SK-N-SH treated with all-trans-retinoic acid at 6 μM for 48 hours (cell line): ENCODE measurements at places on chromosomes 2 and 18.
A peak's percentile ranks its signal among the peaks of the same experiment; 100 is the strongest.

DNA sequence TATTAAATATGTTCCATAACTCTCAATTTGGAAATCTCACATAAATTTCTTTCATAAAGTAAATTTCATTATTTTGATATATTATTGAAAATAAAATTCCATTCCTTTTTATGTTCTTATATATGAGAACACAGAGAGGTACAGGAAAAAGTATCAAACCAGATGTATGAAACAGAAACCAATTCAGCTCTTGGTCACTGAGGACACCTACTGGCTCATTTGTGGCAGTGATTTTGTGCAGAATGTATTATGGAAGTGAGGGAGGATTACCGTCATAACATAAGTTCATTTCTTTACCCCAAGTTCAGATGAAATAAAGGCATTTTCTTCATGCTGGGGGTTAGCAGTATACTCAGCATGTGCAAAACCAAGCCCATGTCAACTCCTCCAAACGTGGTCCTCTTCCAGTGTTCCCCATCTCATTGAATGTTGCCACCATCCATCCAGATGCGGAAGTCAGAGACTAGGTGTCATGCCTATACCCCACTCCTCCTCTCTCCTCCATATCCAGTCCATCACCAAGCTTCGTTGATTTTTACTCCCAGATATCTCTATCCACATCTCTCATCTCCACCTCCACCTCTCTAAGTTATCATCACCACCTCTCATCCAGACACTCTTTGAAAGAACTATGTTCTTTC, 41.7 kb upstream of the MALL start:
- ATAC-seq = peak; percentile 96

- ATAC-seq = no peak
Measured at GRCh38 chr2:168679741-168680310, 122.6 kb upstream of the NOSTRIN start.

- ATAC-seq = peak; percentile 55; the same call in 2 of the 3 replicates
Measured at GRCh38 chr2:150207979-150208378, 279.5 kb downstream of the RND3 start.

GRCh38 chr2:145075454-145076062, 555.6 kb upstream of the ZEB2 start:
- ATAC-seq = no peak; the same call in 2 of the 3 replicates

- no peak for ATAC-seq
Measured at GRCh38 chr2:239192456-239192855, 208.4 kb downstream of the HDAC4 start.

- ATAC-seq = no peak; the same call in 2 of the 3 replicates
Measured at GRCh38 chr2:234395891-234396420, 100.9 kb downstream of the ARL4C start.

DNA sequence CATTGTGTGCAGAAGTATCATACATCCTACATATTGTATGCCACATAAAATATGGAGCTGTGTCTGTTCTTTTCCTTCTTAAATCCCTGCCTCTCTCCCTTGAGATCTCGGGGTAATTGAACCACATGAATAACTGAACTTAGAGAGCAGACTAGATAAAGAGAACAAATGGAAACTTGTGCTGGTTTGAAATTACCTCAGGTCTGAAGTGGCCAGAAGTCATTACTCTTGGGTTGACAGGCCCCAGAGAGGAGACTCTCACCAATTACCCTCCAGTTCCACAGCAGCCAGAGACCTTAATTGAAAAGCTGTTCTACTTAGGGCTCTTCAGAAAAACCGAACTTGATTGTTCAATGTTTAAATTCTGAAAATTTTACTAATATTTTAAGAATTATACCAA, 5.0 kb upstream of the ADAM17 start:
- no peak for ATAC-seq

- ATAC-seq = no peak
Measured at GRCh38 chr2:229170916-229171315, 100.2 kb downstream of the PID1 start.

DNA sequence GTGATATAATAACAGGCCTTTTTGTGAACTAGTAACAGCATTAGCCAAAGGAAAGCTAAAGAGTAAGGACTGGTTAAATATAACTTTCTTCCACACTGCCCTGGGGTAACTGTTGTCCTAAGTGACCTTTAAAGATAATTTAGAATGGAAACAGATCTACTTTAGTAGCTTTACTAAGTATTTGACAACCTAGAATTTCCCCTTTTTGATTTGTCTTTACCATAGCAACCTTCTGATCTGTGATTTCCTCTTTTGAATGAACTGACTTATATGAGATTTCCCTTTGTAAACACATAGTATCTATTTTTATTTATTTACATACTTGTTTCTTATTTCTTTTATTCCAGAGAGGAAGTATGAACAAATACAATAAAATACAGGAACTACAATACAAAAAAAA, 10.5 kb upstream of the KLF7 start:
- ATAC-seq = no peak

GRCh38 chr2:111659361-111660333, 224.3 kb downstream of the ANAPC1 start:
- peak; percentile 77 for ATAC-seq

DNA sequence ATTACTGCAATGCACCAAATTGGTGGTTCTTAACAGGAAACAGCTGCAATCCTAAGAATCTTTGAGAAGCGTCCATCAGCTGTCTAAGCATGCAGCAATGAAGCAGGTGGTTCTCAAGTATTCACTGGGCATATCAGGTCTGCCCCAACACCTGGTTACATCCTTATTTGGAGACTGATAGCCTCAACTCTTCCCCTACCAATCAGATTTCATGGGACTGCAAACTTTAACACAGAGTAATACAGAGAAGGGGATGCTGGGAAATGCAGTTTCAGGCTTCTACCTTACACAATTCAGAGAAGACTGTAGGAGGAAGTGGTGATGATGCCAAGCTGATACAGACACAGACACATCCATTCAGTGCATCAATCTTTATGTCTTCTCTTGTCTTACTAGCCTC, 240.5 kb downstream of the BCL2 start:
- no peak for ATAC-seq

DNA sequence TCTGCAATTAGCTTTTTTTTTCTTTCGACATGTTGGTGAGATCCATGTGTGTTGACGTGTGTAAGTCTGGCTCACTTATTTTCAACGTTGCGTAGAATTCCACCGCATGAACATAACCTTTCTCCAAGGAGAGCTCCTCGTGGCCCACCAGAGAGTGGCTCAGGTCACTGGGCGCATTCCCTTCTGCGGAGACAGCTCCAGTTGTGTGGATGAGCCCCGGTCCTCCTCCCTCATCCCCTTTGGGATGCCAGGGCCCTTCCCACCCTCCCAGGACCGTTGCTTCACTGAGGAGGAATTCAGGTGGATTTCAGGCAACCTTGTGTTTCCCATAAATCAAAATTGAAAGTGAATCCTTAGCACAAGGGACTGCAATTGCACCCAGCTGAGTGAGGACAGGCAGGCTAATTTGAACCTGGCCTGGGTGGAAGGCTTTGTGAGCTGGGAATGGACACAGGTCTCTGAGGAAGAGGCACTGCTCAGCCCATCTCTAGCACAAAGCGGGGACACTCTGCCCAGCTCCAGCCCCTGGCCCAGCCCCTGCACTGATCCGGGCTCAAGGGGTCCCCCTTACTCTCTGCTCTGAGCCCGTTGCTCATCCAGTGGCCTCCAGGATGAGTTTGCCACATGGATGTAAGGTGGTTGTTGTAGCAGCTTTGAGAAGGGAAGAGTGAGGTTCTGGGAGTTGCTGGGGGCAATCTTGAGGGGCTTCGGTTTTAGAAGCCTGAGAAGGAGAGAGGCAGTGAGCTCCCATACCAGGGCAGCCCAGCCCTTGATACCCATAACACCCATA, 57.8 kb upstream of the HAAO start:
- no peak for ATAC-seq

GRCh38 chr2:124975224-124975623, 950.1 kb downstream of the CNTNAP5 start:
- no peak for ATAC-seq

- ATAC-seq = no peak
Measured at GRCh38 chr18:50656841-50657470, 97.1 kb downstream of the MAPK4 start.

DNA sequence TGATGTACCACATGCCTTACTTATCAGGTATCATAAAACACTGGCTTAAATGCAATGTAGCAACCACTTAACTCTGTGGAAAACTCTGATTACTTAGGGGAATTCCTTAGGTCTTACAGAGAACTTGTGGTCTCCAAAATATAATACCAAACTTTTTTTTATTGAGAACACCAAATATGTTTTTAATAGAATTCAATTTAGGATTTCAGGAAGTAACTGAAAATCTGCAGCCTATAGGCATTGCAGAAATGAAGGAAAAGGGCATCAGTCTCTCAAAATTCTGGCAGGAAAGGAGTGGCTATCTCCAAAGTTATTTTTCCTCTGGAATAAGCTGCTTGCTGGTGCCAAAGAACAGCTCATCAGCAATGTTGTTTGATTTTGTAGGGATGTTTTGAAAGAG, 105.3 kb upstream of the UGP2 start:
- peak; percentile 72 for ATAC-seq

DNA sequence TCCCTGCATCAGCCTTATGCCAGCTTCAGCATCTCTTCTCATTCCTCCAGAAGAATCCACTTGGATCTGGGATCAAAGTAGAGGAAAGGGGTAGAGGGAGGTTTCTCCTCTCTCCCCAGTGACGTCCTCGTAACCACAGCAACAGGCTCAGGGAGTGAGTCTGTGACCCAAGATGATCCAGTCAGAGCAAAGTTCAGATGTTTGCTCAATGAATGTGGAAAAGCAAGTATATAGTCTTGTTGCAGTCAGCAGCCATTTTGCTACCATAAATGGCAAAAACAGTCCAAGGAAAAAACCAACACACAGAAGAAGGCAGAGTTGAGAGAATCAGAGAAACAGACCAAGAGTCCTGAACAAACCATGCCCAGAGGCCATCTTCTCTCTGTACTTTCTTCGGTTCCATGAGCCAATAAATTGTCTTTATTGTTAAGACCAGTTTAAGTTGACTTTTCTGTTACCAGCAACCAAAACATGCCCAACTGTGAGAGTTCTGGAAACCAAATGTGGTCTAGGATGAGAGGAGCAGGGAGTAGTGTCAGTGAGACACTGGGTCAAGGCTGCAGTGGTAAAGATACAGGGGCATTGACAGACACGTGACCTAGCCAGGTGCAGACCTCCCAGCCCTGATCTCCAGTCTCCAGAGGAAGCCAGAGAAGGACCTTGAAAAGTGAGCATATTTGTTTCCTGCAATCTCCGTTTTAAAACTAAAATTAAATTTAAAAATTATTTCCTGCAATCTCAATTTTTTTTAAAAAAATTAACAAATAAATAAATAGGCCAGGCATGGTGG, 3.2 kb upstream of the CXCR1 start:
- no peak for ATAC-seq

GRCh38 chr2:189409647-189410046, 31.6 kb upstream of the WDR75 start:
- no peak for ATAC-seq

- ATAC-seq = peak; percentile 23
Measured at GRCh38 chr2:176098366-176099158, 1.0 kb upstream of the HOXD12 start.

GRCh38 chr18:22848615-22849014, 84.5 kb upstream of the RBBP8 start:
- no peak for ATAC-seq

DNA sequence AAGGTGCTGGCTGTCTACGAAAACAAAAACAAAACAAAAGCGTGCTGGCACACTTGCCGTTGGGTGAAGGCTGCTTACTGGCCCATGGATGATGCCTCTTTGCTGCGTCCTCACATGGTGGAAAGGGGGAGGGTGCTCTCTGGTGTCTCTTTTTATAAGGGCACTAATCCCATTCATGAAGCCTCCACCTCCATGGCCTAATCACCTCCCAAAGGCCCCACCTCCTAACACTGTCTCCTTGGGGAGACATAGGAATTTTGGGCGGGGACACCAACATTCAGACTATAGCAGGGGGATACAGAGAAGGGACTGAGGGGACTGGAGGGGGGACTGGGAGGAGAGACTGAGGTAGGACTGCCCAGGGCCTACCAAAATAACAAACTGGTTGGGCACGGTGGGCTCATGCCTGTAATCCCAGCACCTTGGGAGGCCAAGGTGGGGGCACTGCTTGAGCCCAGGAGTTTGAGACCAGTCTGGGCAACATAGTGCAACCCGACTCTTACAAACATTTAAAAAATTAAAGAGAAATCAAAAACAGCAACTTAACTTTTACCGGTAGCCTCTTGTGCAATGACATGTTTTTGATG, 14.5 kb downstream of the PTMA start:
- ATAC-seq = no peak

GRCh38 chr2:96665083-96665569, 22.6 kb downstream of the FER1L5 start:
- peak; percentile 94 for ATAC-seq

DNA sequence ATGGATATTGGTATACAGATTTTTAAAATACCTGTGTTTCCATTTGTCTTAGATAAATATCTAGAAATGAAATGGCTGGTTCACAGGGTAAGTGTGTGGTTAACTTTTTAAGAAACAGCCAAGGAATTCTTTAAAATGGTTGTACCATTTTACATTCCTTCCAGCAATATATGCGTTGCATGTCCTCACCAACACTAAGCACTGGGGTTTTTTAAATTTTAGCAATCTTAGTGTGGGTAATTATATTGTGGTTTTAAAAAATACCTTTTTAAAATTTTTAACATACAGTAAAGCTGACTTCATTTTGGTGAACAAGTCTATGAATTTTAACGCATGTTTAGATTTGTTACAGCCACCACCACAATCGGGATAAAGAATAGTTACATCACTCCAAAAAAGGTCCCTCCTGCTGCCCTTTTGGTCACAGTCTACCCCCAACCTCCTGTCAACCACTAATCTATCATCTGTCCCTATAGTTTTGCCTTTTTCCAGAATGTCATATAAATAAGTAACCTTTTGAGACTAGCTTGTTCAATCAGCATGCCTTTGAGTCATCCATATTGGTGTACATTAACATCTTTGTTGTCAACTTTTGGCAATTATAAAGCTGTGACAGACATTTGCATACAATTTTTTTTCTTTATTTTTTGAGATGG, 128.1 kb upstream of the MSTN start:
- ATAC-seq = no peak
